ENCODE measurements at places on chromosomes 2 and 18.
A peak's percentile ranks its signal among the peaks of the same experiment; 100 is the strongest.

GRCh38 chr2:223048519-223048918 is 3.5 kb upstream of the KCNE4 start:
- DNase-seq = no peak

DNA sequence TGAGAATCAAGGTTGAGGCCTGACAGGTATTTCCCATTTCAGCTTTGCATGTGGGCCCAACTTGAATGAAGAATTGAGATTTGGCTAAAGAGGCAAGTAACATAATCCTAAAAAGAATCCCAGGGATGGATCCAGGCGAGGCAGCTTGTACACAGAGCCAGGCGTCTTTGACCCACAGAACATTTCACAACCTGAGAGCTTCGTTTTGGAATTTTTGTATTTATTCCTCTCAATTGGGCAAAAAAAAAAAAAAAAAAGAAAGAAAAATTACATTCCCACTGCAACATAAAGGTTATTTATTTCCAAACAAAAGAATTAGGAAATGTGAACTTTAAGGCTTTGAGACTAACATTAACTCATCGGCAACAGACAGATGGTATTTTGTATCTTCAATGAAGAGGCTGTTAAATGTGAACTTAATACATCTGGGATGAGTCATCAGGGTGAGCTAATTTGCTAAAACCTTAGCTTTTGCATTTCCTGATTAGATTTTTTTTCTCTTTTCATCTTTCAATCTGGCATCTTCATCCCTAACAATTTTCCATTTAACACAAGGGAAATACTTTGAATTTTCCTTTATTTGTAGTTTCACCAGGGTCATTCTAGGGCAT is 478.5 kb upstream of the TNP1 start:
- peak; percentile 30 for DNase-seq

DNA sequence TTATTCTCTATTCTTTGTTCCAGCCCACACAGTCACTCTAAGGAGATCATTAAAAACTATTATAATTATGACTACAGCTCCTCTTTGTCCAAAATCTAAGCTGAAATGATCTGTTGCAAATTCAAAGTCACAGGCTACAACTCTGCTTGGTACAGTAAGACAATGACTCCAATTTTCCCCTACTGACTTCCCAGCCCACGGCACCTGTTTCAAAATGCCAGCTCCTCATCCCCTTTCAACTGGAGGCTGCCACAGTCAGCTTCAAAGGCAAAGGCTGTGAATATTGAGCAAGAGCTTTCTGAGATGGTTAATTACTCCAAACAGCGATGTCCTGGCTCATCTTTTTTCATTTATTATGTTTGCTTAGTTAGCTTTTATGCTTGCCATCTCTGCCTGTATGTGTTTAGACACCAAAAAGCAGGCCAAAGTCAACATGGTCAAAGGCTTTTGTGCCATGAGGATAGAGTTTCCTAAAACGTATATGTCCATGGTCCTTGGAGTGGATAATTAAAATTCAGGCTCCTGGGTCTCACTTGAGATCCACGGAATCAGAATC is 141.1 kb downstream of the DOCK10 start:
- no peak for DNase-seq

DNA sequence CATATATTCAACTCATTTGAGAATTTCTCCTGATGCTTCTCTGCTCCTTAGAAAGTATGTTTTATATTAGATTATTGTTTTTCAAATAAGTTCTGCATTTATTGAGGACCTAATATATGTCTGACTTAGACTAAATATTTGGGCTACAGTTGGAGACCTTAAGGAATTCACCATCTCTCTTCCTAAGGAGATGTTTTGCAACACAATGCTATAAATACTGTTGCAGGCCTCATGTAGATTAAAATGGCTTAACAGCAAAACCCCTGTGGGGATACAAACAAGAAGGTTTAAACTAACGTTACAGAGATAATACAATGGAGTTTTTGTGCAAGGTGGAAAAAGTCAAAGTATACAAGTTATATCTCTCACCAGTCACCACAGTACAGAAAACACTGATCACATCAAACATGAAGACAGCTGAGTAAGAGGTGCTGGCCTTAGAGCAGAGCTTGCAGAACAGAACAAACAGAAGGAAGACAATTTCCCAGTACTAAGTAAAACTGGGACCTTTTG is 20.1 kb upstream of the BMPR2 start:
- DNase-seq = no peak

- no peak for DNase-seq
Measured at GRCh38 chr18:63730773-63731172, 28.0 kb downstream of the SERPINB11 start.

GRCh38 chr2:177164131-177164530 is 48.5 kb upstream of the HNRNPA3 start:
- DNase-seq = no peak

GRCh38 chr2:64434039-64434657 is 19.8 kb upstream of the LGALSL start:
- no peak for DNase-seq

DNA sequence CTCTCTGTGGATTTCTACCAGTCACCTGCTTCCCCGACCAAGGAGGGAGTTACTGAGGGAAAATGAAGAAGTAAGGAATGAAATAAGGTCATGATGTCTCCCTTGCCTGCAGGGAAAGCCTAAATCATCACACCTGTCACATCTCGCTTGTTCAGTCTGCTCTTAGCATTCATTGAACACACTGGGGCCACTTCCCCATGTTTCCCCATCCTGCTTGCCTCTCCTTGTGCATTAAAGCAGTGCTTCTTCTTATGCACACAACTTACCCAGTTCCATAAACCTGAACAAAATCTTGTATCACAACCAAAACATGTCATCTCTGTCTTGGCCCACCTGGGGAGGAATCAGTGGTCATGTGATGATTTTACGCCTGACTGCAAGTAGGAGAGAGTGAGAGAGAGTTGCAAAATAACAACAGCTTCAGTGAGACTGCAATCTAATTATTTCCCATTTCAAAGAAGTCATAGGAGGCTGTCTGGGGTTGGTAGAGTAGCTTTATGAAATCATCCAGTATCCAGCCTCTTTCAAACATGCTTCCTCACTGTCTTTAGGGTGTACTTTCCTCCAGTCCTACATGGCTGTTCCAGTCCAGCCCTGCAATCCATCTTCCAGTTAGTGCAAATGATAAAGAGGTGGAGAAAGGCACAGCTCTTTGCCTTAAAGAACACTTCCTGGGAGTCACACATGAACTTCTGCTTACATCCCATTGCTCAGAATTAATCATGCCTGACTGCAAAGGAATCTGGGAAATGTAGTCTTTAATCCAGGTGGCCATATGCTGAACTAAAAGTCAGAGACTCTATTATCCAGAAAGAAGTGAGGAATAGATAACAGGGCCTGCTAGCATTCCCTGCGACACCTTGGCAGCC is 220.1 kb downstream of the HAUS1 start:
- no peak for DNase-seq

- DNase-seq = no peak
Measured at GRCh38 chr18:12567849-12568248, 90.1 kb downstream of the SPIRE1 start.

- no peak for DNase-seq
Measured at GRCh38 chr2:102718387-102719316, 43.2 kb upstream of the TMEM182 start.

DNA sequence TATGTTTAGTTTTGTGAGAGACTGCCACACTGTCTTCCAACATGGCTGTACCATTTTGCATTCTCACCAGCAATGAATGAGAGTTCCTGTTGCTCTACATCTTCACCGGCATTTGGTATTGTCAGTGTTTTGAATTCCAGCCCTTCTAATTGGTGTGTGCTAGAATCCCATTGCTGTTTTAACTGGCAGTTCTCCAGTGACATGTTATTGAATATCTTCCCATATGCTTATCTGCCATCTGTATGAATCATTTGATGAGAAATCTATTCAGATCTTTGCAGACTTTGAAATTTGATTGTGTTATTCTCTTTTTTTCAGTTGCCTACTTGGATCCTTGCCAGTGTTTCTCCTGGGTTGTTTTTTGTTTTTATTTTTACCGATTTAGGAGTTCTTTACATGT is 99.0 kb downstream of the SNTG2 start:
- no peak for DNase-seq

GRCh38 chr2:173999272-173999671 is 34.1 kb upstream of the SP3 start:
- no peak for DNase-seq

DNA sequence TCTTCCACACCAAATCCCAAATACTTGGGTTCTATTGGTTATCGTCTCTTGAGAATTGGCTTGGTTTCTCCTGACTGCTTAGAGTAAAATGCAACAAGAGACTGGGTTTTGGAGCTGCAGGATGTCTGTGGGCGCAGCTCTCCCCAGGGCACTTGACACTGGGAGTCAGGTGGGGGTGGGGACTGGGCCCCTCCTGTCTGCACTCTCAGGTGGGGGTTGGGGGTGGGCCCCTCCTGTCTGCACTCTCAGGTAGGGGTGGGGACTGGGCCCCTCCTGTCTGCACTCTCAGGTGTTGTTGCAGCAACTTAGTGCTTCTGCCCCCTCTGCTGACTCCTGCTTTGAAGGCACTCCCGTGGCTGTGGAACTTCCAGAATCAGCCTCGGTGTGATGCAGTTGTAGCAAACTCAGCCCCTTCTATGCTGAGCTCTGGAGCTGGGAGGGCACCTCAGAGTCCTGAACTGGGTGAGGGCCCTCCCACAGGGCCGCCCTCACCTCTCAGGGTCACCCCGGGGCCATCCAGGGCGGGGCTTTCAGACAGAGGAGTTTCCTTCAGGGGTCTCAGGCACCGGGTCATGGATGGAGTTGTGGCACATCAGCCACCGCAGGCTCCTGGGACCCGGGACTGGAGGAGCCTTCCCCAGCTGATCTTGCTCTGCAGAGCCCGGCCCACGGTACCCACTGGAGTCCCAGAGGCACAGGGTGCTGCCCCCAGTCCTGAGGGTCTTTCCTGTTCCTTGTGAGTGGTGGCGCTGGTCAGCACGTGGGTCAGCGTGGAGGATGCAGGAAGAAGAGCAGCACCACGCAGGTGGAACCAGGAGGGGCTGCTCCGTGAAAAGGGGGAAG is 22.9 kb upstream of the CIDEA start:
- no peak for DNase-seq

DNA sequence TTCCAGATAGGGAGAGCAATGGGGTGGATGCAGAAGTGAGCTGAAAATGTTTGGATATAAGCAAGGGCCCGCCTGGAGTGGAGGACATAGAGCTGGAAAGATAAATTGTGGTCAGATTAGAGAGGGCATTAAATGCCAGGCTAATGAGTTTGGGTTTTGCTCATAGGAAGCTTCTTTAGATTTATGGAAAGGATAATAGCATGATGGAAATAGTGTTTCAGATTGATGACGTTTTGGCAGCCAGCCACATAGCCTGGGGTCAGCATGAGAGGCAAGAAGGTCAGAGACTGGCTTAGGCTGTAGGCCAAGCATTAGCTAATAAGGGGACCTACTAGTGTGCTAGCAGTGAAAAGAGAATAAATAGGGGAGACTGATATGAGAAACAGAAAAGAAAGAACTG is 321.6 kb downstream of the STK39 start:
- DNase-seq = no peak

Measured in amniotic stem cell (primary cell).